Fibroblast of lung (primary cell): ENCODE measurements at places on chromosomes 16 and 17. TPM values are rescaled to one million over a fixed set of nuclear protein-coding genes. Genes with fewer than 3 reads are reported as not detected.
A peak's percentile ranks its signal among the peaks of the same experiment; 100 is the strongest.

- DNase-seq: no peak
Measured at GRCh38 chr17:36142235-36142634, 34.2 kb downstream of the TBC1D3B start.

TNP2 gene
- not detected in 2 replicates for total RNA-seq

GRCh38 chr17:76146053-76146851, 5.2 kb upstream of the FOXJ1 start:
- DNase-seq: no peak

DNA sequence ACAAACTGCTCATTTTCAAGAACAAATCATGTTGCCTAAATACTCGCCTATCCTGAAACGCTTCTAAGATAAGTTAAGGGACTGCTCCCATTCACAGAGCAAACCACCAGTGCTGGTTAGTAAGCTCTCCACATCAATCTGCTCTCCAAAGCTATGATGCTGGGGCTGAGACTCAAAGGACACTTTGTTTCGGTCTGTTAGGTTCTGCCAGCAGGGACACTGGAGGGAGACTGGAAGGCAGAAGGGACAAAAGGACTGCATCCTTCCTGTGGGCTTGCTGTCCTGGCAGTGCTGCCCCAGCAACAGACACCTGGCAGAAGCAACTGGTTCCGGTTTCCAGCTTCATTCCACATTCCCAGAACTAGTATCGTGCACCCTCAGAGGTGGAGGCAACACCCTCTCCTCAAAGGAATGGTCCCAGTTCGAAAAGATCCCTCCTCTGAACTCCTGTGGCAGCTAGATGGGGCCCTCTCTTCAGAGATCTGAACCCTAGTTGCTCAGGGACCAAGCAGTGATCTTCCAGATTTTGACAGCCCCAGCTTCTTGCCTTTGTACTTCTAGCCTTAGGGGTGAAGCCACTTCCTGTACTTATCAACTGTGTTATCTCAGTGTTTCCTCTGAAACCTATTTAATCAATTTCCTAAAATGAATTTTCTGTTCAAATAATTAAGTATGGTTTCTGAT, 73.4 kb upstream of the GSG1L start:
- no peak for DNase-seq

DNAI2 gene
- total RNA-seq: not detected in 2 replicates

USH1G gene
- total RNA-seq: under 0.01 TPM in 1 of 2 replicates, not detected in the other

COG8 gene
- total RNA-seq: 29.2 and 31.1 TPM in 2 replicates

DNA sequence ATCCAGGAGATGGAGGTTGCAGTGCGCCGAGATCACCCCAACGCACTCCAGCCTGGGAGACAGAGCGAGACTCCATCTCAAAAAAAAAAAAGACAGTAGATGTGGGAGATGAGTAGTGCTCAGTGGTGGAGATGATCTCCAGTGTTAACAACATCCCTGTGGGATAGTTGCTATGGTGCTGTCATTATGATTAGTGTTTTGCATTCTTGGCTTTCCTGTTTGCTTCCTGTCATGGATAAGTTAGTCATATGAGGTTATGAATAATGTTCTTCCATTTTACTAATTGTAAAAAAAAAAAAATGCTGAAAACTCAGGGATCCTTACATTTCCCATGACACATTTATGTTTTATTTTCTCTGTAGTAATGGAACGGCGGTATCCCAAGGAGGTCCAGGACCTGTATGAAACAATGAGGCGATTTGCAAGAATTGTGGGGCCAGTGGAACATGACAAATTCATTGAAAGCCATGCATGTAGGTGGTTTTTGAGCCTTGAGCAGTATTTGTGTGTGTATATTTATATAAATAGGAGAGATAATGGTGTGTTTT, 24.5 kb upstream of the DUSP14 start:
- DNase-seq: peak; percentile 37

DNA sequence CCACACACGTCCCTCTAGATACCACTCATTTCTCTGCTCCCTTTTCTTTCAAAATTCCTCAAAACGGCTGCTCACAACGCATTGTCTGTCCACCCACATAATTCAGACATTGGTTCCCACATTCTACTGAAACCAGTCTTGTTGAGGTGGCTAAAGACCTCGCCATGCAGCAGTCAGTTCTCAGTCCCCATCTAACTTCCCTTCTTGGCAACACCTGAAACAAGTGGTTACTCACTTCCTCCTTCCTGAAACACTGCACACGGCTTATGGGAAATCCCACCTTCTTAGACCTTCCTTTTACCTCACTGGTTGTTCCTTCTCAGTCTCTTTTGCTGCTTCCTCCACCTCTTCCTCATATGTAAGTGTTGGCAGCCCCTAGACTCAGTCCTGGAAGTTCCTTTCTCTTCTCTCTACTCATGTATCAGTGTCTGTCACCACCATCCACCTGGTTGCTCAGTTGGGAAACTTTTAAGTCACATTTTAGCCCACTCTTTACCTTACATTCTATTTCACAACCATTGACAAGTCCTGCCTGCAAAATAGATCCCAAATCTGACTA, 277.1 kb downstream of the CEP112 start:
- DNase-seq: peak; percentile 22

TPSG1 gene
- total RNA-seq: not detected in 2 replicates

GRCh38 chr17:37494401-37494831, 4.7 kb downstream of the DUSP14 start:
- DNase-seq: no peak

GRCh38 chr16:10951026-10951425, 6.7 kb downstream of the CLEC16A start:
- no peak for DNase-seq
